ENCODE measurements at places on chromosomes 7 and 10.

GRCh38 chr10:102229810-102230263 lies 3.7 kb downstream of the ELOVL3 start:
- DNase-seq = no peak

DNA sequence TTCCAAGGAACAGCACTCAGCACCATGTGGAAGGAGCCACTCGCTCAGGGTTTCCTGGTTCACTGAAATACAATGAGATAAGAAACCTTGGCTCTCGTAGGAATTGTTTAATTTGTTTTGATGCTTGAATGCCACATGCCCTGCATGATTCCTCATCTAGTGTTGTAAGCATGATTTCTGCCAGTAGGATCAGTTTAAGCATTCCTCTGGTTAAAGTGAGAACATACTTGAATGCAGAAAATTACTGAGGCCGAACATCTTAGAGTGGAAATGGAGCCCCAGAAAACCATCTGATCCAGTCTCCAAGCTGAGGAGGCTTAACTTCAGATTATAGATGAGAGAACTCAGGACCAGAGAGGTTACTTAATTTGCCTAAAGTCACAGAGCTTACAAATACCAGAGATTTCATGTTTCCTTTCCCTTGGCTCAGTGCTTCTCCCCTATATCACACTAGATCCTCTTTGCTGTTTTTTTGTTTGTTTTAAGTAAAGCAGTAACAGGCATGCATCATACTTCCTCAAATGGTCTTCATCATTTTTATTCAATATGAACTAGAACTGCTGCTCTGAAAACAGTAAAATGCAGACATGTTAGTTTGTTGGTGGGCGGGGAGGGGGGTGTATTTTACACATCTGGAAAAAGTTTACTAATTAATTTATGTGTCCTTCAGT lies 125.1 kb downstream of the ADAM12 start:
- no peak for DNase-seq

DNA sequence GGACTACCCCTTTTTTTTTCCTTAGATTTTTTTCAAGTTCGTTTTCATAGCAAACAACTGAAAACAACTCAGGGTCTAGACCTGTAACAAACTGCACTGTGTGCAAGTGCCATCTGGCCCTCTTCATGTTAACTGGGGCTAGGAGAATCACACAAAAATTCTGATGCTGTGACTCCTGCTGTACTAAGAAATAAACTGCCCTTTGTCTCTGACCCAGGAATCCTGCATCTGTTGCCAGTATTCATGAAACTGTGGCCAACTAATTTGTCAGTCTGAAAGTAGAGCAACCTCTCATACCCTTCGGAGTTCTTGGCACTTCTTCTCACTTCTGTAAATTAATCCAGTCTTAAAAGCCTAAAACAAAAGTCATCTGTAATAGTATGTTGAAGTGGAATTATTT lies 218.4 kb upstream of the PCDH15 start:
- DNase-seq = no peak

- no peak for DNase-seq
These were observed 182.7 kb upstream of the LYZL2 start for GRCh38 chr10:30812018-30812851.

DNA sequence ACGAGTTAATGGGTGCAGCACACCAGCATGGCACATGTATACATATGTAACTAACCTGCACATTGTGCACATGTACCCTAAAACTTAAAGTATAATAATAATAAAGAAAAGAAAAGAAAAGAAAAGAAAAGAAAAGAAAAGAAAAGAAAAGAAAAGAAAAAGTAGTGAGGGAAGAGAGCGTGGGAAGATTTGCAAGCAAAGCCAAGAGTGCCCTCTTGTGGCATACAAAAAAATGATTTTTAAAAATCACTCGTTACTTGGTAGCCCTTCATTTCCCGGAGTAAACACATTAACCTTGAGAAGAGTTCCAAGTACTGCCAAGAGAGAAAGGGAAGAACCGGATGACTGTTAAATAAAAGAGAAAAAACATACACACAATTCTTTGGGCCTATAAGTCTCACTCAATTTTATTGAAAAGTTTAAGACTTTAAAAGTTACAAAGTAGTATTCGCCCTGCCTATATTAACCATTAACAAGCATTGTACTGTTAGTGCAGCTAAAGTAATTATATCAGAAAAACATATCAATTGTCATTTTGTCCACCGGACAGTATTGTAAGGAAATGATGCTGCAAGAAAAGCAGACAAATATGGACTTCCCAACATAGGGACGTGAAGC lies 6.2 kb upstream of the CH25H start:
- no peak for DNase-seq

DNA sequence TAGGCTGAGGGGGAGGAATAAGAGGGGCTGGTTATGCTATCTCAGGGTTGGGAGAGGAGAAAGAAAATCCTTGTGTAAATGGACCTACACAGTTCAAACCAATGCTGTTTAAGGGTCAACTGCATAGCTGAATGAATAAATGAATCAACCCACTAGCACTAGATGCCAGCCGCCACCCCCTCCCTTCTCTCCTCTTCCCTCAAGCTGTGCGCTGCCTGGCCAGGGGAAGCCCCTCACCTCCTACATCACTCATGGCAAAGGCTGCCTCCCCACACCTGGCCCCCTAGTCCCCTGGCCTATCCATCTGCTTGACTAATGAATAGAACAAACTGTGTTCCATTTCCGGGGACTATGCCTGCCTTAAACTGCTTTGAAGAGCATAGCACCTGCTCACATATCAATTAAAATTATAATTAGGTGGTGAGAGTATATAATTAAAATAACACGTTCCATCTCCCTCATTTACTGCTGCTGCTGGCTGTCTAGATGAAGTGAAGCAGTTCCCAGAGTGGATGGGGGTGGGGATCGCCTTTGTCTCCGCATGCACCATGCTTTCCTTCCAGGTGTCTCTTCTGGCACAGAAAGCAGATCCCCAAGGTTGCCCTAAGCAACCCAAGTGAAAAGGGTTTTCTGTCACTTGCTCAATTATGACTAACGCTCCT lies 32.6 kb downstream of the GRID1 start:
- no peak for DNase-seq

GRCh38 chr7:100726996-100727761 lies 6.2 kb upstream of the ZAN start:
- no peak for DNase-seq

DNA sequence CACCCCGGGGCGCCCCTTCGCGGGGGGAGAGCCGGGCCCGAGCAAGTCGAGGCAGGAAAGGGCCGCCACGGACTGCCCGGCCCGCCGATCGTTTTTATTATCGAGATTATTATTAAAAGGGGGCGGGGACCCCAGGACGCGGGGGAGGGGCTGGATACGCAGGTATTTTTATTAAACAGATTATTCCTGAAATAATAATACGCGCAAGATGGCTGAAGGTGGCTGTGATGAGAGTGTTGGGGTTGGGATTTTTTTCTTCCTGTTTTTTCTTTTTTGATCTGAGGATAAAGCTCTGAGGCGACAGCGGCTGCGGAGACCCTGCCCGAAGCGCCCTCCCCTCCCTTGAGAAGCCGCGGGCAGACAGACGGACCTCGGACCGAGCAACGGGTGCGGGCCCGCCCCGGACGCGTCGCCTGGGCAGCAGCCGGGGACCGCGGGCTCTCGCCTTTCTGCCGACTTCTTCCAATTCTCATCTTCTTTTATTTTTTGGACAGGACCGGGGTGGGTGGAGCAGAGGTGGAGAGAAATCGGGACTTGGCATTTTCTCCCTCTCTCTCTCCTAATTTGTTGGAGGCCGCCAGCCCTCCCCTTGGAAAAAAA lies 1.4 kb upstream of the TRIM8 start:
- DNase-seq = no peak

DNA sequence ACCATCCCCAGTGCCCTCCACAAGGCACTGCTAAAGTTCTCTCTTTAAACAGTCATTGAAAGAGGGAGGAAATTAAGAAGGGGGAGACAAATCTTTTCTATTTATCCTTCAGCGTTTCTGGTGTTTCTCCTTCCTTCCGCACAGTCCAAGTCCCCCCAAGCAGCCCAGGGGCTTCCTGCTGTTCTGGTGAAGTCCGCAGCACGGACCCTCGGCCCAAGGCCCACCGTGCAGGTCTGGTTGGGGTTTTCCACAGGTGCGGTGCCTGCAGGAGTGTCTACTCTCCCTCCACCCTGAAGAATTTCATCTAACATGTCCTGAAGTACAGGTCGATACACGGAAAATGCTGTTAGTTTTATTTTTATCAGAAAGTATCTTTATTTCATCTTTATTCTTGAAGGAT lies 34.1 kb upstream of the KNDC1 start:
- DNase-seq = no peak

- no peak for DNase-seq
These were observed 78.7 kb upstream of the MSRB2 start for GRCh38 chr10:23016636-23017035.

DNA sequence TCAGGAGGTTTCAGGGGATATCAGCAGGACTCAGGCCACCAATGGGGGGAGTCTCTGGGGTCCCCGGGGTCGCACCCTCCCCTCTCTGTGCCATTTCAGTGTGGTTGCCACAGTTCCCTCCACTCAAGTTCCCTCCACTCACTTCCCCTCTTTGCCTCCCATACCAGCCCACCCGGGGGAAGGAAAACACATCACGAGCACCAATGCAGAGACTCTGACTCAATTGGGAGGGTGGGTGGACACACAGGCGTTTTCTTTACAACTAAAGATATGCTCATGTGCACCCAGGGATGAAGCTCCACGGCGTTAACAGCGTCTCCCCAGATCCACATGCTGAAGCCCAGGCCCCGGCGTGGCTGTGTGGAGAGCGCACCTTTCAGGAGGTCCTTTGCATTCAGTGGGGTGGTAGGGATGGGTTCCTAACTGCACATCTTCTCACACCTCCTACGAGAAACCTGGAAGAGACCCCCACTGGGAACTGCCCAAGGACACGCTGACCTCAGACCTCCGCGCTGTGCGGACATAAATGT lies 254.1 kb downstream of the ZMYND11 start:
- no peak for DNase-seq

DNA sequence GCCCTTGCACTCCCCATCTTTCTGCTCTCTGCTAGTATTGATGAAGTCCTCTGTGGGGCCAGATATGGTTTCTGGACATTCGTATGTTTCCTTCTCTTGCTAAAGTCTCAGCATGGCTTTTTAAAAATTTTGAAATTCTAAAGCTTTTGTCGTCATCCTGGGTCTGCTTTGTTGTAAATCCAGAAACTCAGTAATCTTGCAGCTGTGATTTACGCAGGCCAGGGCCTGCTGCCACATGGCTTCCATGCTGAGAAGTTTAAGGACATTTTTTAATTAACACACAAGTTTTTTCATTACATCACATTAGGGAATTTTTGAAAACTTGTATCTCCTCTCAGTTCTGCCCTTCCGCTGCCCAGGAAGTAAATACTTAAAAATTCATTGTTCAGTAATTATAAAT lies 686.1 kb upstream of the IGFBP3 start:
- no peak for DNase-seq

DNA sequence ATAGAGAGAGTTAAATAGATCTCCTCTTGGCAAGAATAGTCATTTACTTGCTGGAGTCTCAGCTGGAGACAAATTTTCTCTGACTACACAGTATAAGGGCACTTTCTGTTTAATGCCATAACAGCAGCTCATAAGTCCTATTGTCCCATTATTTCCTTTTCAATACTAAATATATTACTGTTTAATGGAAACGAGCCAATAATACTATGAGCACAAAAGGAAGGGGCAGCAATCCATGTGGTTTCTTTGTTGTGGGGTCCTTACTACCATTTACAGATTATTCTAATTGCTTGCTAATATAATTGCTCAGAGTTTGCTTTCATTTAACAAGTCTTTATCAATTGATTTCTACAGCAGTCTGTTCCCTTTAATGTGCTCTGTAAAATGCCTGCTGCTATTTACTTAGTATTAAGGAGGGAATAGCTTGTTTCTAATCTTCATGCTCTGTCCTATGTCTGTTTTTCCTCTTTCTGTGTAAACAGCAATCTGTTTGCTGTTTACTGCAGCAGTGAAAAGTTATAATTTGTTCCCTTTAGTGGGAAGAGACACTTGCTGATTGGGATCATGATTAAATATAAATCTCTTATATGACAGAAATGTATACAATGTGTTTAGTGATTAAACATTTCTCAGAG lies 296.2 kb upstream of the SMIM30 start:
- DNase-seq = no peak

GRCh38 chr10:108358912-108359311 lies 1194.4 kb upstream of the SORCS1 start:
- no peak for DNase-seq

DNA sequence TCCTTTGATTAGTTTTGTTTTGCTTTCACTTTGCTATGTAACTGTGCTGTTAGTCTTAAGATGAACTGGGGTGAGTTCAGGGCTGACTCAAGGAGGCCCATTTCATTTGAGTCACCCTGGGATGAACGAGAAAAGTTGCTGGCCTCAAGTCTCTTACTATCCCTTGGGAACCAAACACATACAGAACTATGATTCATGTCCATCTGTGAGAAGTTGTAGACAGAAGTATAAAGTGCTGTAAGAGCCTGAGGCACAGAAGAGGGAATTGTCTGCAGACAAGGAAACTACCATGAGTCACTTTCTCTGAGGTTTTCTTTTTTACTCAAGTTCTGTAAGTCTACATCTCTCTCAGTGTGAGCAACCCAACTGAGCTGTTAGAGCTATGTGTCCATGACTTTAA lies 179.8 kb upstream of the CSTF2T start:
- DNase-seq = no peak

DNA sequence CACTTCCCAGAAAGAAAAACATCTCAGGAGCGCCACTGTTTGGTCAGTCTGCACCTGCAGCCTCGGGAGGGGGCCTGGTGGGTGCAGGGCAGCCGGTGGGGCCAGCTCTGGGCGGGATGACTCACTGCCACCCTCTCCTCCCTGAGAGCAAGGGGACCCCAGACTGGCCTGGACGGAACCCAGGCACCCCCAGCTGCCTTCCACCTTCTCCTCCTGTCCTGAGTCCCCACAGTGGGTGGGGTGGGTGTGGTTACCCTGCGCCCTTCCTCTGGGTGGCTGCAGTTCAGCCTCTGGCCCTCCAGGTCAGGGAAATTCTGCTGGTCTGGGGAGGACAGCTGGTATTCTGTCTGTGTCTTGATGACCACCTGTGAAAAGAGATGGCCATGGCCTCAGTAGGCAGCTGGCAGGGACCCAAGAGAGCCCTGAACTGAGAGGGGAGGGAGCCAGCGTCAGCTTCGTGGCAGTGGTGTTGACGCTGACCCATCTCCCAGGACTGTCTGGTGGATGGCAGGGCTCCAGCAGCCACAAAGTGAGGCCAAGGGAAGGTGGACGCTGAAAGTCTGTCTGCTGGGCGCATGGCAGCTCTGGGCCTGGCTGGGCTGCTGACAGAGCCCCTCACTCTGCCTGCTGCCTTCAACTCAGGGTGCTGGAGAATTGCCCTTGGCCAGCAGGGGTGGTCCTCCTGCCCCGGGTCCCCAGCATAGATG lies 8.9 kb downstream of the CALY start:
- DNase-seq = no peak

DNA sequence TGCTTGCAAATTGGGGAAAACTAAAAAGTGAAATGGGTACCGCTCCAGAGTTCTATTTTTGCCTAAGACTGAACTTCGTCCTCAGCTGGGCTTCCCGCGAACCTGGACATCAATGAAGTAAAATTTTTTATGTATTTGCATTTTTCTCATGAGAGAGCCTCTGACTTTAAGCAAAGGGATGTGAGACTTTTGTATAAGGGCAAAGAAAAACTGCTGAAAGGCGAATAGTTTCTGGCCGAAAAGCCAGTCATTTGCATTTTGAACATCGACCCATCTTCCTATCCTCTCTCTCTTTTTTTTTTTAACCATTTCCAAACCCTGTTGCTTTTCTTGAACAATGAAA lies 573 bp downstream of the PMPCB start:
- no peak for DNase-seq

- no peak for DNase-seq
These were observed 45.0 kb upstream of the ANLN start for GRCh38 chr7:36344622-36345021.

GRCh38 chr7:155333346-155334234 lies 35.9 kb downstream of the INSIG1 start:
- DNase-seq = no peak

All from cortex of kidney (tissue), 1 donor.